ENCODE measurements at places on chromosomes 7 and 10.

DNA sequence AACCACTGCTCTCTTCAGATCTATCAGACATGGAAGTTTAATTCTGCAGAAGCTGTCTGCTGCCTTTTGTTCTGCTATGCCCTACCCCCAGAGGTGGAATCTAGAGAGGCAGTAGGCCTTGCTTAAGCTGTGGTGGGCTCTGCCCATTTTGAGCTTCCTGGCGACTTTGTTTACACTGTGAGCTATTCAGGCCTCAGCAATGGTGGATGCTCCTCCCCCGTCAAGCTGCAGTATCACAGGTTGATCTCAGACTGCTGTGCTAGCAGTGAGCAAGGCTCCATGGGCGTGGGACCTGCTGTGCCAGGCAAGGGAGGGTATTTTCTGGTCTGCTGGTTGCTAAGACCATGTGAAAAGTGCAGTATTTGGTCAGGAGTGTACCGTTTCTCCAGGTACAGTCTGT lies 45.1 kb upstream of the CDK14 start:
- no peak overlapping the region for H3K27ac ChIP-seq
- no peak overlapping the region for H3K4me3 ChIP-seq
- no peak for DNase-seq
- no peaks in the 10 kb centered on the region for H3K36me3 ChIP-seq
- no peaks in the 10 kb centered on the region for H3K4me1 ChIP-seq

DNA sequence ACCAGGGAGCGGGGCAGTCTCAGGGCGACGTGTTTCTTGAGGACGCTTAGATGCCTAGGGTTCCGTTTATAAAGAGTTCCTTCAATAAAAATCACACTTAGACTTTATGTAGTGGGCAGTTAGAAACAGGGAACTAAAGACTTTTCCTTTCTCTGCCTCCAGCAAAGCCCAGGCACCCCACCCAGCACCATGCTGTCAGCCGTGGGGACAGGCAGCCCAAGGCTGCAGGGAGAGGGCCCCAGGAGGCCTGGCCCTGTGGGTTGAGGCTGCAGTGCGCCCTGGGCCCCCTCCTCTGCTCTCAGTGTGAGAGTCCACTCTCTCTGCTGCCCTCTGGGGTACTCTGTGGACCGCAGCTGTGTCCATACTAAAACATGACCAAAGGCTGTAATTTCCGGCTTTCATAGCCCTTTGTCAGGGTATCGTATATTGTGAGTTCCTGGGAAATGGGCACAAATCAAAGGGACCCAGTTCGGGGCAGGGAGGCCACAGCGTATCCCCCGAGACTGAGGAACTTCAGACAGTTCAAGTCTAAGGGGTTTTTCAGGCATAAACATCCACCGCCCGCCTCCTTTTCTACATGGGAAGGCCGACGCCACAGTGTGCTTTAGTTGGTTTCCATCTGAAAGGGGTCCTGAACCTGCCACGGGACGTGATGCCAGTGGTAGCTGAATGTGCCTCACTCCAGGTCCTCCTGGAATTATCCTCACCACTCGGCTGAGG lies 59.7 kb downstream of the DNAJB6 start:
- H3K36me3 ChIP-seq: peaks cover 16% of the 10 kb centered on the region
- no peak overlapping the region for H3K4me3 ChIP-seq
- no peak for DNase-seq
- no peak overlapping the region for H3K27ac ChIP-seq
- no peaks in the 10 kb centered on the region for H3K27me3 ChIP-seq

DNA sequence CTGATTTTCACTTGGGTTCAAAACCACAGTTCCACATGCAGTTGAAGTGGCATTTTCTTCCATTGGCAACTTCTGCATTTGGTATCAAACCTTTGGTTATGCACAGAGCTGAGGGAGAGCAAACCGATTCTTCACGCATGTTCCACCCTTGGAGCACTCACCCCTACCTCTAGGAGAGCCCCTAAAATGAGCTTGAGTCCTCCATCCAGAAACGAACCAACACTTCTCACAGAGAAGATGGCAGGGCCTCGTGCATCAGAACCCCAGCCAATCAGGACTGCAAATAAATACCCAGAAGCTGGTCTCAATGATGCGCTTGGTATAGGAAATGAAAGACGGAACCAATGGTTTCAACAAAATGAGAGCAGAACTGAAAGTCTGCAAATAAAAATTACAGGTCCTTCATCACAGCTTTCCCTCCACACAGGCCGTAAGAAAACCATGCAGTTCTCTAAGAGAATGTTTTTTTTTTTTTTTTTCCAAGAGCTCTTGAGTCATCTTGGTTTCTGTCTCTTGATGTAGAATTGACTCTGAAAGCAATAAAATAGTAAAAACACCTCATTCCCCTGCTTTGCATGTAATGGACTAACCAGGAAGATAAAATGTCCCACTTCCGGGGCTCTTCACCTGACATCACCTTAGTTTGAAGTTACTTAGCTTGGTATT lies 23.9 kb downstream of the KLF6 start:
- no peak overlapping the region for H3K27ac ChIP-seq
- H3K4me1 ChIP-seq: peaks cover 41% of the 10 kb centered on the region
- H3K36me3 ChIP-seq: no peaks in the 10 kb centered on the region
- no peaks in the 10 kb centered on the region for H3K27me3 ChIP-seq
- no peak overlapping the region for H3K4me3 ChIP-seq

DNA sequence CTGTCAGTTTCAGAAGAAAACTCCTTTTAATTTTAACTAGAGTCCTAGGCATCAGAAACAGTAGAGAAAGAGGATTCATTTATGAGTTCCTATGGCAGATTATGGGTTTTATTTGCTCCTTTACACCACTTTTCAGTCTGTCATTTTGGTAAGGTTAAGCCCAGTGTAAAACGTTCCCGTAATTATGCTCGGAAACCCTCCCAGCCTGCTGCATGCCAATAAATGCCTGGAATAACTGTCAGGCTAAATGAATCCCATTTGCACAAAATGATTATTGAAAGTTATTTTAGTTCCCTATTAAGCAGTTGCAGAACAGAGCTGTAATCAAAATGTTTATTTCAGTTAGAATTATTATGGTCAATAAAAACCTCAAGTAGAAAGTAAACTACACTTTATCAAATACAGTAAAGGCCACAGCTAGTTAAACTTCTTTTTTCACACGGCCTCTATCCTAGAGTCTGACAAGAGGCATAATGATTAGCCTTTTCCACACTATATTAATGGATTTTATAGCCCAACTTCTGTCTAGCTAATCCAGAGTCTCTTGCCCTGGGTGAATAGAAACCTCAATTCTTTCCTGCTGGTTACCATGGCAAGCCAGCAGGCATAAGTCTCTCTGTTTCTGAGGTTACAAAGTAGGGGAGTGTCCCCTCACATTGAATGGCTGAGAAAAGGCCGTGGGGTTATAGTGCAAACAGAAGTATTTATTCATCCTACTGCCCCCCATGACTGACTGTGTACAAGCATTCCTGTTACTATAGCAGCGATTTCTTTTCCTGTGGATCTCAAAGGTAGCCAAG lies 80.8 kb upstream of the NPVF start:
- no peak overlapping the region for H3K4me3 ChIP-seq
- H3K36me3 ChIP-seq: no peaks in the 10 kb centered on the region
- no peak for DNase-seq
- H3K27me3 ChIP-seq: no peaks in the 10 kb centered on the region
- H3K27ac ChIP-seq: no peak overlapping the region

DNA sequence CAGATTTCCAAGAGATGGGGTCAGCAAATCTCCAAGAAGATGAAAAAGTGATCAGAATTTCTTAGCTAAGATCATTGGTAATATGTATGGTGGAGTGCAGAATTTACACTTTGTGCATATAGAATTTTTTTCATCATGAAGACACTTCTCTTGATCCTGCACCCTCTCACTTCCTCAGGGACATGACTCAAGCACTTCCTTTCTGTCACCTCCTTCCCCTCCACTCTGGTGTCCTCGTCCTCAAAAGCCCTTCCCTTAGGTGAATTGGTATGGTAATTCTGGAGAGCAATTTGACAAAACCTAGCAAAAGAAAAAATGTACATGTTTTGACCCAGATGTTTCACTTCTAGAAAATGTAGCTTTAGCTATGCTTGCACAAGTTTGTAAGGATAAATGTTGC lies 18.1 kb downstream of the CALN1 start:
- H3K27me3 ChIP-seq: no peaks in the 10 kb centered on the region
- no peaks in the 10 kb centered on the region for H3K4me1 ChIP-seq
- no peaks in the 10 kb centered on the region for H3K36me3 ChIP-seq
- no peak overlapping the region for H3K27ac ChIP-seq
- H3K4me3 ChIP-seq: no peak overlapping the region
- no peak for DNase-seq

- no peaks in the 10 kb centered on the region for H3K27me3 ChIP-seq
- H3K4me1 ChIP-seq: peaks cover 22% of the 10 kb centered on the region
- no peak for DNase-seq
- no peak overlapping the region for H3K4me3 ChIP-seq
- peak overlapping the region; percentile 98 for H3K27ac ChIP-seq
These were observed 80.5 kb downstream of the ABI1 start for GRCh38 chr10:26780106-26780792.

DNA sequence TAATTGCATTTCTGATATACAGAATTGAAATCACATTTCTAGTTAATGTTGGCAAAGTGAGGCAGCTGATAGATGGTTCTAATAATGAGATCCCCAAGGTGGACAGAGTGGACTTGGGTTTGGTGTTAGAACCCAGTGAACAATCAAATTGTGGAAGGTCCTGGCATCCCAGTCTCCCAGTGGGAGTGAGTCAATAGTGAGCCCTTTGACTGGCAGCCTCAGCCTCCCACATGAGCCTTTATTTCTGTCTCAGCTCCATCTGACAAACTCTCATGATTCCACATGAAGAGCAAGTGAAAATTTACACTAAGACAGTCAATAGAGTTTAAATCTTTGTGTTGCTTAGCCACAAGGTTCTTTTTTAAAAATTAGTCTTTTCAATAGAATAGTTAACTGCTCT lies 56.7 kb upstream of the MYO3A start:
- H3K4me1 ChIP-seq: no peaks in the 10 kb centered on the region
- H3K27me3 ChIP-seq: peaks cover 3% of the 10 kb centered on the region
- no peak overlapping the region for H3K27ac ChIP-seq
- H3K4me3 ChIP-seq: no peak overlapping the region
- DNase-seq: no peak
- H3K36me3 ChIP-seq: no peaks in the 10 kb centered on the region

- H3K4me3 ChIP-seq: no peak overlapping the region
- no peaks in the 10 kb centered on the region for H3K36me3 ChIP-seq
- DNase-seq: no peak
- peaks cover 5% of the 10 kb centered on the region for H3K27me3 ChIP-seq
- H3K4me1 ChIP-seq: no peaks in the 10 kb centered on the region
These were observed 5.4 kb upstream of the TRPV6 start for GRCh38 chr7:142890874-142891485.

- H3K4me3 ChIP-seq: no peak overlapping the region
- H3K27me3 ChIP-seq: no peaks in the 10 kb centered on the region
- H3K36me3 ChIP-seq: no peaks in the 10 kb centered on the region
- H3K27ac ChIP-seq: no peak overlapping the region
- no peak for DNase-seq
These were observed 114.9 kb upstream of the PTN start for GRCh38 chr7:137458399-137458798.

DNA sequence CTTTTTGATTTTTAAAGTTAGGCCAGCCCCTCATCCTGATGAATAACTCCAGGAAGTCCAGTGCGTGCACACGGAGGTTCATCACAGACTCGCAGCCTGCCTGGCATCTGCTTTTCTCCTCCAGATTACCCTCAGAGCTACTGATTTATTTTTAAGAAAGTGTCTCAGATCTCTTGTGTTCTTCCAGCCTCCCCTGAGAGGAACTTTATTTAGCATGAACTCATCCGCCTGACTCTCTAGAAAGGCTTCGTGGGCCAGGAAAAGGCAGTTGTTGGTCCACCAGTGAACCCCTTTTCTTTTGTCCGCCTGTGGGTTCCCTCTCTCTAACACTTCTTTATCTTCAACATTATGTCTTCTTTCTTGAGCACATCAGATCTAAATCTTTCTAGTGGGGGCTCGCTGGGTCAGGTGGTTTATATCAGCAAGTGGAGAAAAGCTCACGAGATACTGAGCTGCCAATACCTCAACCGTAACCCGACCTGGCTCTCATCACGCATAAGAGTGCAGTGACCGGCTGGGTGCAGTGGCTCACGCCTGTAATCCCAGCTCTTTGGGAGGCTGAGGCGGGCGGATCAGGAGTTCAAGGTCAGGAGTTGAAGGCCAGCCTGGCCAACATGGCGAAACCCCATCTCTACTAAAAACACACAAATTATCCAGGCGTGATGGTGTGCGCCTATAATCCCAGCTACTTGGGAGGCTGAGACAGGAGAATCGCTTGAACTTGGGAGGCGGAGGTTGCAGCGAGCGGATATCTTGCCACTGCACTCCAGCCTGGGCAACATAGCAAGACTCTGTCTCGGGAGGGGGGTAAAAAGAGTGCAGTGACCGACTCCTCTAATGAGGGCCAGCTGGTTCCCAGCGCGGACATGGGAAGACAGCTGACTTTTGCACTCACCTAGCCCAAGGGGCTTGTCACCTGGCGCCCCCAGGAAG lies 162.3 kb downstream of the CCDC3 start:
- no peaks in the 10 kb centered on the region for H3K27me3 ChIP-seq
- no peak overlapping the region for H3K27ac ChIP-seq
- no peak for DNase-seq
- H3K4me1 ChIP-seq: no peaks in the 10 kb centered on the region
- no peak overlapping the region for H3K4me3 ChIP-seq
- no peaks in the 10 kb centered on the region for H3K36me3 ChIP-seq

GRCh38 chr7:10245406-10245805 lies 728.3 kb upstream of the PHF14 start:
- H3K4me3 ChIP-seq: no peak overlapping the region
- H3K27ac ChIP-seq: no peak overlapping the region
- H3K36me3 ChIP-seq: no peaks in the 10 kb centered on the region
- H3K27me3 ChIP-seq: no peaks in the 10 kb centered on the region
- no peak for DNase-seq

DNA sequence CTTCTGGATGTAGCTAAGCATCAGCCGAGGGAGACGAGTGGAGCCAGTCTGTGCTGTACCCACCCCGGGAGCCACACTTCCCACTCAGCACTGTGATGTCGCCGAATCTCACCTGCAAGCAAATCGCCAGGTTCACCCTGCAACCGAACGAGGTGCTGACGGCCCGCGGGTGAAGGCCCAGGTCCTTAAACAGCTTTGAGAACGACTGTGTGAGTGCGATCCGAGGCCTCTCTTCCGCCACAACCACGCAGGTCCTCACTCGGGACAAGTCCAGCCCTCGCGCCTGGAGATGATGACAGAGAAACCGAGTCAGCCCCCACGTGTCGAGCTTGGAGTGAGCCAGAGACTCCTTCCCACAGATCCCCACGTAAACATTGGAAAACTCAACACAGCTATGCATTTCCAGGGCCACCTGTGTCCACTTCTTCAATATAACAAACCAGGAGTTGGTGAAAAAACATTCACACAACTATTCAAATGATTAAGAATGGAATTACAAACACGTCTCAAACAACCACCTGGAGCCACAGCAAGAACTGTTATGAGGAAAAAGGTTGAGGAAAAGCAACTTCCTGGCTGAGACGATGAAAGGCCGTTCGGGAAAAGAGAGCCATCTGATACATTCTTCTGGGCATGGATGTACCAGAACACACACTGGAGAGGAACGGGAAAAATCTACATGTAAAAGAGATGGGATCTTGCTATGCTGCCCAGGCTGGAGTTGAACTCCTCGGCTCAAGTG lies 191.8 kb downstream of the ZMYND11 start:
- H3K4me3 ChIP-seq: no peak overlapping the region
- no peaks in the 10 kb centered on the region for H3K27me3 ChIP-seq
- H3K36me3 ChIP-seq: peaks cover 4% of the 10 kb centered on the region
- no peak for DNase-seq
